ENCODE measurements at places on chromosomes 1 and 21.

DNA sequence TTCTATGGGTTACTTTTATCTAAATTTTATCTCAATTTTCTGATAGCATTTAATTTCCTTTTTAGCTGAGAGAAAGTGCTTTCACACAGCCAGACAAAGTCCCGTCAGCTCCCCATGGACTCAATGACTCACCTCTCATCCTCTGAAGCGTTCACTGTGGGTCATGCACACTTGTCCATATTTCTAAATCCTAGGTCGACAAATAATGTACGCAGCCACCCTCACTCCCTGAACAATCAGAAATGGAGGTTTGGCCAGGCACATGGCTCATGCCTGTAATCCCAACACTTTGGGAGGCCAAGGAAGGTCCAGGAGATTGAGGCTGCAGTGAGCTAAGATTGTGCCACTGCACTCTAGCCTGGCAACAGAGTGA is 42.4 kb upstream of the COA6 start:
- no peak for DNase-seq

DNA sequence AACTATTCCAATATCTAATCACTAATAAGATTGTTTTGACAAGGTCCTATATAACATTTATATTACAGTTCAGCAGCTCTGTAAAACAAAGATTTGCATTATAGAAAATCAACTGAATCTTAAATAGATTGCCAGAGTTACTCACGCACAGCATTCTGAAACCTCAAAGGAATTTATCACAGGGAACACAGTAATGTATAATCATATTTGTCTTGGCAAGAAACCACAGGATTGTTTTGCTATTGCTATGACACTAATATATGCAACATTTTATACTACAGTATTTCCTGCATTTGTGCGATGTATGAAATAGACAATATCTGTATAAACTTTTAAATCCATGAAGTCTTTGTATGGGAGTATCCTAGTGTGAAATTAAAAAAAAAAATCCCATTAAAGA is 101.4 kb downstream of the PLPPR5 start:
- no peak for DNase-seq

DNA sequence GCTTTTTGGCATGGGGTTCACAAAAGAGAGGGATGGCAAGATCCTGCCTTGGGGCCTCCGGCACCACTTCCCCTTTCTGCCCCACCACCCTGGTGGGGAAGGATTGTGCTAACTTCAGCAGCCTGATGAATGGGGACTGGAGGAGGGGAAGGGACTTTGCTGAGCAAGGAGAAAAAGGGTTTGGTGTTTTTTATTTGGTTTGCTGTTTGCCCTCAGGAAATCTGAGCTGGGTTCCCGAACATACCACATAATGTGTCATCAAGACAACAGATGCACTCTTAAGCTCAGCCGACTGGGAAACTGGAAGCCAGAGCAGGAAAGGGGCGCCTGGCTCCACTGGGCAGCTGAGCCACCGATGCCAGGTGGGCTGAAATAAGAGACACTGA is 19.8 kb downstream of the OLFML2B start:
- no peak for DNase-seq

DNA sequence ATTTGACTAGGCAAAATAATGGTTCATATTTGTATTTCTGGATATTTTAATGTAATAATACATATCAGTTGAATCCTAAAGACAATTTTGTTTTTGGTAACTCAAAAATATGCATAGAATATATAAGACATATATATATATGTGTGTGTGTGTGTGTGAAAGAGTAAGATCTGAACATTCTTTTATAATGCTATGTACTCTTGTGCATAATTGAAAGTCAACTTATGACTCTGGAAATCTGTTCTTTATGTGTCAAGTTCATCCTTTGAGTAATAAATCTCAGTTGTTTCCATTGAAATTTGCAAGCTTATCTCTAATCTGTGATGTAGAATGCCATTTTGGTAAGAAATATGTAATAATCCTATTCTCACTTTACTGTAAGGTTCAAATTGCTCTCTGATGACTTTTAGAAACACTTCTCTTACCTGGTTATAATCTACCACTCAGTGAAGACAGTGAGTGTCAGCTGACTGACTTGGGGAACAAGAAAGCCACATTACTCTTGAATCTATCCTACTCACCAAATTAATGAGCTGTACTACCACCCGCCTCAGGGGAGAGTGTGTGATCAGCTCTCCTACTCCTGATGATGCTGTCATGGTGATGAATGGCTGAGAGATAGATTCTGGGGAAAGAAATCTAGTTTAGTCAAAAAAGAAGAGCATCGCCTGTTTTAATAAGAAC is 15.0 kb upstream of the NEK7 start:
- DNase-seq, result no peak

All from CD4-positive, alpha-beta T cell treated with Interleukin-15 for 4 hours (primary cell).